ENCODE measurements at places on chromosomes 13 and 19.

DNA sequence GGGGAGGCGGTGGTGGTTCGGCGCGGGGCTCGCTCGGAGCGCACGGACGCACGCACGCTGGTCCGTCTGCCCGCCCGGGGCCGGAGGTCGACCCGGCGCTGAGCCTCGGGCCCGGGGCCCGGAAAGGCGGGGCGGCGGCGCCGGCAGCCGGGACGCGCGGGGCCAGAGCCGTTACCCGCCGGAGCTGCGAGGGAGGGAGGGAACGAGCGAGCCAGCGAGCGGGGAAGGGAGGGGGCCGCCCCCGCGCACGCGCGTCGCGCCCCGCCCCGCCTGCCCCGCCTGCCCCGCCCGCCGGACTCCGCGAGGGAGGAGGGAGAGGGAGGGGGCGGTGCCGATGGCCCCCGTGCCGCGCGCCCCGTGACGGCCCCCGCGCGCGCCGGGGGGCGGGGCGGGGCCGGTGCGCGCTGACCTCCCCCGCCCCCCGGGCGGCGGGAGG lies 15.0 kb downstream of the CIC start:
- DNase-seq: peak; percentile 83

DNA sequence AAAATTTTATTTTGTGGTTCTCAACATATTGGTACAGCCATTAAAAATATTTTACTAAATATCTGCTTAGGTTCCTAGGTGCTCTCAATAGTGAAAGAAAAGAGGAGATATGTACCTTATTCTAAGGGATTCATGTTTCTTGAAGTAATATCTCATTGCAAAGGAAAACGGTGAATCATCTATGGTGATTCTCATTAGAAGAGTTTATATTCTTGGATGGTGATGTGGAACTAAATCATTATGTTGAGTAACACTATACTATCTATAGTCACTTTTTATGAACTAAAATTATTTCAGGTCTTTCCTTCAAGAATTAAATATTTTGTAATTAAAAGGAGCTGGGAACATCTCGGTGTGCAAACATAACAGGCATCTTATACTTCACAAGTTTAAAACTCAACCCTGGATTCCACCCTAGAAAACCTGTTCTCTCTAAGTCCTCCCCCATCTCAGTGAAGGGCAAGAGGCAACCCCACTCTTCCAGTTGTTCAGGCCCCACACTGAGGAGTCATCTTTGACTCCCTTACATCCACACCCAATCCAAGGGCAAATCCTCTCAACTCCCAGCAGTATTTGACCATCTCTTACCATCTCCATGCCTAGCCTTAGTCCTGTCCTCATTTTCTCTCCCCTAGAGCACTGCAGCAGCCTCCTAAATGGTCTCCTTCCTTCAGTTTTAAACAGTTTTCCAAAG lies 140.1 kb downstream of the RGCC start:
- no peak for DNase-seq

DNA sequence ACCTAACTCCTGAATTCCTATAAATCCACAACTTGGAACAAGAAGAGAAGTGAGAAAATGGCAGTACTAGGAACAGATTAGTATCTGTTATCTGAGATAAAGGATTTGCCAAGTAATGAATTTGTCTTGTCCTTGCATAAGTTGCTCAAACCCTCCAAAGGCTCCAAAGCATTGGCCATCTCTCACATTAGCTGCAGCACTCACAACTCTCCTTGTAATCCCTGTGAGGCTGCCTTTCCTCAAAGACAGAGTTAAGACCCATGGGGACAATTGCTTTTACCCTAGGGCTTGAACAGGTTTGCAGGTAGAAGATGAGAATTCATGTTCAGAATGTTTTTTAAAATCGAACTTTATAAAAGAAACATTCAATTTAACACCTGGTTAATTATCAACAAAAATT lies 1702.2 kb downstream of the EFNB2 start:
- no peak for DNase-seq

DNA sequence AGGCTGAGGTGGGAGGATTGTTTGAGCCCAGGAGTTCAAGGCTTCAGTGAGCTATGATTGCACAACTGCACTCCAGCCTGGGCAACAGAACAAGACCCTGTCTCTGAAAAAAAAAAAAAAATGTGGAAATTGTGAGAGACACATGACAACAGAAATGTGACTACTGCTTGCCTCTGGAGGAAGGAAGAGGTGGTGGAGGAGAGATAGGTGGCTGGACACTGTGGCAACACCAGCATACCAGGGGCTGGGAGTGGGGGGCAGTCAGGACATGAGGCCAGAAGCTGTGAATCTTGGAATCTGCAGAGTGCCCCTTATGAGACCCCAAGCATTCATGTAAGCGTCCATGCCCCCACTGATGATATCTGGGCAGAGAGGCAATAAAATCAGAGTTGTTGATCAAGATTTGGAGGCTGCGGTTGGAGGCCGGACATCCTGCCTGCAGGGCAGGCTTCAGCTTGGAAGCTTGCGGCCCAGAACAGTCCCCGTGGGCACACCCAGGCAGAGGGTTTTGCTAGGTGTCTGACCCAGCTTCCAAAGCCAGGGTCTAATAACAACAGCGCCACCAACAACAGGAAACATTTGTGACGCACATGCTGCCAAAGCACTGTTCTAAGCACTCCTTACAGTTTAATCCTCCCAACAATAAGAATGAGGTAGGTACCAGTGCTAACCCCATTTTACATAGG lies 16.9 kb downstream of the FAM187B start:
- DNase-seq: peak; percentile 92

- DNase-seq: no peak
Measured at GRCh38 chr13:49256841-49257240, 9.1 kb downstream of the CDADC1 start.

DNA sequence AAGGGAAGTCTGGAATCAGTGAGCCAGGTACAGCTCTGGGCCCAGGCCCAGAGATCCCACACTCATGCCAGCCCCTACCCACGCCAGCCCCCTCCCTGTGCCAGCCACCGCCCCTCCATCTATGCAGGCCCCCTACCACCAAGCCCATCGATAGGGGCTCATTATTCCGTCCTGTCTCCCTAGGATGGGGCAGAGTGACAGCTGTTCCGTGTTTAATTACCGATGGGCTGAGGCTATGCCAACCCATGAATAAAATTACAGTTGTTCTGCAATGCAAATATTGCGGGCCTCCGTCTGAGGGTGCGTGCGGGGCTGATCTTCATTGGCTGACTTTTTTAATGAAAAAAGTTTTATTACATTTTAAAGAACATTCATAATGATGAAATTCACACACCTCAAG lies 35.6 kb upstream of the PEPD start:
- DNase-seq: no peak

GRCh38 chr19:43754503-43755255 lies at the start of gene SMG9:
Gene SMG9 (minus strand): TSS chr19:43754962. CDS start chr19:43750741, 4,221 bp downstream.
- DNase-seq: peak; percentile 99

DNA sequence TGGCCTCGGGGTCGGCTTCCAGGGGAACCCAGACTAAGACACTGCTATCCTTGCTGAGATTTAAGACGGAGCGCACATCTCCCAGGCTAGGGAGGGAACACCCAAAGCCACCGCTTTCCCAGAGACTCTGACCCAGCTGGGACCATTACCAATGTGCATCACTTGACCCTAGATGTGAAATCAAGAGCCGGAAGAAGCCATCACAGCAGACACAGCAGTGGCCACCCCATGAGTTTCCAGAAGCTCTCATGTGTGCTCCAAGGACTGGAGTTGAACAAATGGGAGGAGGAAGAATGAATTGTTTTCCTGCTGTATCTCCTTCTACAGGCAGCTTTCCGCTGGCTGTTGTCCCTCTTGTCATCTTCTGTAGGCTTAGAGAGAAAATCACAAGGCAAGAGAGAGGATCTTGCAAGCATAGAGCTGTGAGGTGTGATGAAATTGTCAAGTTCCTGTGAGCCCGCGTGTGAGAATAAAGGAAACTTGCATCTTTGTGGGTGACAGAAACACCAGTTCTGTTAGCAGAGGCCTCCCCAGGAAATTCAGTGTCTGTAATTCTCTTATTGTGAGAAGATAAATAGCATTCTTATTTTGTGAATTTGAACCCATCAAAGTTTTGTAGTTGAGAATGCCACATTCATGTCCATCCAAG lies 711.8 kb downstream of the UQCRFS1 start:
- DNase-seq: no peak

DNA sequence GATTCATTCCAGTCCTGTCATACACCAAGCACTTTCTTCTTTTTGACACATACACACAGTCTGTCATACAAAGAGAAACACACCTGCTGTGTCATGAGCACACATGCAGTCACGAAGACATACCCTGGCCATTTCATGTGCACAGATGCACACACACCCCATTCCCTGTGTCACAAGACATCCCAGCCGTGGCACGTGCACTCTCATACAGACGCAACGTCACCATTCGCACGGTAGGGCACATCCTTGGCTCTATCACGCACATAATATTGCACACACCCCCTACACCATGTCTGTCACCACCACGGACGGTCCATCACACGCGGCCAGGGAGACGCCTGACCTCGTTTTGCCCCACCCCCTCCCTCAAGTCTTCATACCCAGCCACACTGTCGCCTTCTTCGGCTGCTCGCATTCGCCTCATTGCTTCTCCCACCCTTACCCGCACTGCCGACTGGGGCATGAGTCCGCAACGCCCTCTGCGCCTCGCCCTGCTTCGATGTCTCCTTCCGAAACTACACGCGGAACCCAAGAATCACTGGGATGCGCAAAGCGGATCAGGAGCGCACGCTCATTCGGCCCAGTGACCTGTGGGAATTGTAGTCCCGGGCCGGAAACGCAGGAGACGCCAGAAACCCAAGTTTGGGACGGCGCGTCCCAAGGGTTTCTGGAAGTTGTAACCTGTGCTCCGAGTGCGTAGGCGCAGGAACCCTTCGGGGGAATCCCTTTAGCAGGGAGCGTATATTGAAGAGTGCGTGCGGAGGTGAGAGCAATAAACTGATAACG lies 6.8 kb upstream of the ZNF283 start:
- peak; percentile 32 for DNase-seq

GRCh38 chr13:102839462-102839861 lies 6.4 kb upstream of the ERCC5 start:
- DNase-seq: no peak

- no peak for DNase-seq
Measured at GRCh38 chr19:49930483-49931011, 1.2 kb upstream of the NUP62 start.

DNA sequence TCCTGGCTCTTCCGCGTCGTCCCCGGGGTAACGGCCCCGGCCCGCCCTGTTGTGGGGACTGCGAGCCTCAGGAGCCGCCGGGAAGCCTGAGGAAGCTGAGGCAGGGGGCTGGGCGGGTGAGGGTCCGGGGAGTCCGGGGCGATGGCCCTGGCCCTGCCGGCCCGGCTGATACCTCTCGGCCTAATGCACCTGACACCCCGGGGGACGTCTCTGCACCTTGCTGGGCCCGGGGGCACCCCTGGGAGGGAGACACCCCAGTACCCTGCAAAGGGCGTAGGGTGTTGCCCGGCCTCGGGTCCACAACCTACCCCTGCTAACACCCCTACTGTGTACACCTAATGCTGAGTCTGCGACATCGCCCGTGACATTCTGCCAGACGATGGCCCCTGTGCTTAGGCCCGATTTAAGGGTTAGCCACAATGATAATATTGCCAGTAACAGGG lies 410 bp downstream of the PIN1 start:
- DNase-seq: no peak

DNA sequence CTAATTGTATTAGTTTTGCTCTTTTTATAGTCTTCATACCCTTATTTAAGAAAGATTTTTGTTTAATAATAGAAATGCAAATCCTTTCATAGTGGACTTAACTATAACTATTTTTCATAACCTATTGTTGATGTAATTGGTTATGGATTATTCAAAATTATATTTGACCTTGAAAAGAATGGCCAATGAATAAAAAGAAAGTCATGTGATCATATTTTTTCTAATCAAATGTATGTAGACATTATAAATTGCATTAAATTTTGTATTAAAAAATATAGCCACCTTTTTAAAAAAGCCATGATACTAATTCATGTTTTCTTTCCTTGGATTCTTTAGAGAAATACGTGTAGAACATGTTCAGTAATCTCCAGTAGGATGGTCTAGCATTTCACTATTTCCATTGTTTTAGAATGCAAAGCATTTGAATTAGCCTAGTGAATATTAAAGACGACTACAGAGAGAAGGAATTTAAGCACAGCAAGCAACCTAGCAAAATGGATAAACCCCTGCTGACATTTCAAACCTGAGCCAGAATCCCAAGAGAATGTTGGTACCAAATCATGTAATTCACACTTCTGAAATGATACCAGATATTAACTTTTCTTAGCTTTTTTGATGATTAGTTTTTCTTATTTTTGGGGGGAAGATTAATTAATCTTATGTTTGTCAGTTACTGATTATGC lies 1297.4 kb upstream of the MIR17HG start:
- no peak for DNase-seq

DNA sequence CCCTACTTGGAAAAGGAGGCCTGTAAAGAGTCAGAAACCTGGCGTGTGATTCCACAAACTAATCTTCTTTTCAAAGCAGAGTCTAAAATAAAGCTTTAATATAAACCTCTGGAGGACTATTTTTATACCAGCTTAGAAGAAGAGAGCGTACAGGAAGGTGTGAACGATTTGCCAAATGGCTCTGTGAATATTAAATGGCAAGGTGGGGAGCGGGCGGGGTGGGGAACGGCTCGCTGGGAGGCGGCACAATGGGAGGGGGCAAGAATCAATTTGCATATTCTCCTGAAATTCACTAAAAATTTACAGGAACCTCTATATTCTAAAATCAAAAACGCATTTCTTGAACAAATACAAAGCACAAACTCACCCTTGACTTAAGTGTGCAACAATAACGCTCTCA lies 982 bp downstream of the ZNF780B start:
- no peak for DNase-seq

- DNase-seq: no peak
Measured at GRCh38 chr19:37941782-37942515, 34.9 kb downstream of the SIPA1L3 start.

DNA sequence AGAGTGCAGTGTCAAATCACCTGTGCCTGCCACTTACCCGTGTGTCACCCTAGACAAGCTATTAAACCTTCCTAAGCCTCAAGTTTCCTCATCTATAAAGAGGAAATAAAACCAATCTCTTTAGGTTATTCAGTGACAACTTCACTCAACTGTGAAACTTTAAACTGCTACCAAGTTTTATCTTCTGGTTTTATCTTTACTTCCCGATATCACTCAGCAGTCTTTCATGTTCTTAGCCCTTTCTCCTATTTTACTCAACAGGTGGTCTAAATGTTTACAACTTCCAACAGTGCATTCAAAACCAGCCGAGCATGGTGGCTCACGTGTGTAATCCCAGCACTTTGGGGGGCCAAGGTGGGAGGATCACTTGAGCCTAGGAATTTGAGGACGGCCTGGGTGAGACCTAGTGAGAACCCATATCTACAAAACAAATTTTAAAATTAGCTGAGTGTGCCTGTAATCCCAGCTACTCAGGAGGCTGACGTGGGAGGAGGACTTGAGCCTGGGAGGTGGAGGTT lies 59.6 kb downstream of the GPALPP1 start:
- no peak for DNase-seq

GRCh38 chr19:49210108-49210900 lies 52.7 kb downstream of the TRPM4 start:
- DNase-seq: peak; percentile 48

Data from activated naive CD4-positive, alpha-beta T cell treated with anti-CD3 and anti-CD28 coated beads, Interleukin-2, amount 10 ng/mL, durations not matched to agents 7 days and 5 days (primary cell).